ENCODE measurements at places on chromosomes 7 and 10. TPM values are rescaled to one million over a fixed set of nuclear protein-coding genes. Genes with fewer than 3 reads are reported as not detected.

DNA sequence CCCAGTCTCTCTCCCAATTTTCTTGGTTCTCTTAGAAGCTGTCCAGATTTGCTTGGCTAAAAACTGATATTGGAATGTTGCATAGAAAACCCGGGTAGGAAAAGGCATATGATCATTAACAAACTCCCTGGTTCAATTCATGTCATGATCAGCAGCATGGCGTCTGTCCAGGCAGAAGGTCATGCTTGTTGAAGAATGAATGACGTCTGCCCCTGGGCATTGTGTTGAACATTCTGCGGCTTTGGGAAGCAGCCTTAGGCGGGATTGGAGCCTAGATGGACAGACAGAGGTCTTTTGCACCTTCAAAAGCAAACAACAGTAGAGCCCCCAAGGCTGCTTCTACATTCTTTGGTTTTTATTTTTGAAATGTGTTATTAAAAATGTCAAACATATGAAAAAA is 7.7 kb upstream of the MINDY3 start:
- H3K4me1 ChIP-seq: no peaks in the 10 kb centered on the region
- H3K4me3 ChIP-seq: no peak overlapping the region
- no peaks in the 10 kb centered on the region for H3K36me3 ChIP-seq

DNA sequence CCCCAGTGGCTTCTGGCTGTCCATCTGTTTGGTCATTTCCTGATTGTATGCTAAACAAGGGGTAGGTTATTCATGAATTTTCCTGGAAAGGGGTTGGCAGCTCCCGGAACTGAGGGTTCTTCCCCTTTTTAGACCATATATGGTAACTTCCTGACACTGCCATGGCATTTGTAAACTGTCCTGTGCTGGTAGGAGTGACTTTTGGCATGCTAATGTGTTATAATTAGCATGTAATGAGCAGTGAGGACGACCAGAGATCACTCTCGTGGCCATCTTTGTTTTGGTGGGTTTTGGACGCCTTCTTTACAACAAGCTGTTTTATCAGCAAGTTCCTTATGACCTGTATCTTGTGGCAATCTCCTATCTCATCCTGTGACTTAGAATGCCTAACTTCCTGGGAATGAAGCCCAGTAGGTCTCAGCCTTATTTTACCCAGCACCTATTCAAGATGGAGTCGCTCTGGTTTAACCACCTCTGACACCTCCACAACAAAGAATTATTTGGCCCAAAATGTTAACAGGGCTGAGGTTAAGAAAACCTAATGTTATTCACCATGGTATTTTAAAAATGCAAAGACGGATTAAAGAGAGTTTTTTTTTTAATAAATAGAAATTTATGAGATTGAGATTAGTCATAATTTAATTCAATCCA is 2.4 kb upstream of the PTN start:
- no peaks in the 10 kb centered on the region for H3K27me3 ChIP-seq
- no peak overlapping the region for H3K27ac ChIP-seq
- no peak overlapping the region for H3K4me3 ChIP-seq
- H3K4me1 ChIP-seq: no peaks in the 10 kb centered on the region

GRCh38 chr10:124534231-124534798 is 72.7 kb downstream of the LHPP start:
- H3K27me3 ChIP-seq: no peaks in the 10 kb centered on the region
- H3K27ac ChIP-seq: no peak overlapping the region
- no peak for DNase-seq
- H3K4me1 ChIP-seq: peaks cover 10% of the 10 kb centered on the region

DNA sequence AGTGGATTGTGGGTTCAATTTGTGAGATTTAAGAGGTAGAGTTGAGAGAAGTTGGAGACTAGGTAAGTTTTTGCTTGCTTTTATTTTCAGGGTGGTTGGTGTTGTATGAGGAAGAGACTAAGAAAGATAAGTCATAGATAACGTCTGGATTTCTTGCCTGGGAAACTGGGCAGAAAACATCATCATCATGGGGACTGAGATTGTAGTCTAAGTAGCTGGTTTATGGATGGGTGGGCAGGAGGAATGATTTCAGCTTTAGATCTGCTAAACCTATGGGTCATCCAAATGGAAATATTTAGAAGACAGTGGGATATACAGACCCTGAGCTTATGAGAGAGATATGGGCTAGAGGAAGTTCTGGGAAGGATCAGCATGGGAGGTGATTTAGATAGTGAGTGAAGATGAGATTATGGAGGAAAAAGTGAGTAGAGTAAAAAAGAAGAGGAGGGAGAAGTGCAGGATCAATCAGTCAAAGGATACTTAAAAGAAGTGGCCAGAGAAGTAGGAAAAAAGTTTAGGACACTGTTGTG is 169.8 kb downstream of the WNT2 start:
- no peak for DNase-seq
- H3K27ac ChIP-seq: no peak overlapping the region
- no peaks in the 10 kb centered on the region for H3K27me3 ChIP-seq
- peaks cover 11% of the 10 kb centered on the region for H3K4me1 ChIP-seq
- H3K4me3 ChIP-seq: no peak overlapping the region

DNA sequence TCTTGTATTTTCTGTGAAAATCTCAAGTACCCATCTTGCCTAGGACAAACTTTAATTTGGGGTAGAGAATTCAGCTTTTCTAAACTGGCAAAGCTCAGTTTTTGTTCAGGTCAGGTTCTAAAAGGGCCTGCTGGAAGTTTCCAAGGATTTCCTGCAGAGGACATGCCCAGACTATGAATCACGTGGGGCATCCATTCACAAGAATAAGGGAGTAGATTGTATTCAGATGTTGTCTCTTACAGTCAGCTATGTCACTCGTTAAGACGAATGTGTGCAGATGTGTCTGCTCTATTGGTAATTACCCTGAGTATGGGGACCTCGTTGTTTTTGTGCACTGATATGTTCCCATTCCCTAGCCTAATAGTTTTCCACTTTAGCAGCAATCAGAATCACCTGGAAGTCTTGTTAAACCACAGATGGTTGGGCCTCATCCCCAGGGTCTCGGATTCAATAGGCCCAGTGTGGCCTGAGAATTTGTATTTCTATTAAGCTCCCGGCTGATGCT is 81.0 kb upstream of the ITPRID1 start:
- no peaks in the 10 kb centered on the region for H3K4me1 ChIP-seq
- no peak for DNase-seq
- H3K36me3 ChIP-seq: no peaks in the 10 kb centered on the region
- no peak overlapping the region for H3K4me3 ChIP-seq
- no peaks in the 10 kb centered on the region for H3K27me3 ChIP-seq

- no peak overlapping the region for H3K4me3 ChIP-seq
- H3K27ac ChIP-seq: no peak overlapping the region
- H3K4me1 ChIP-seq: no peaks in the 10 kb centered on the region
- H3K36me3 ChIP-seq: no peaks in the 10 kb centered on the region
- no peaks in the 10 kb centered on the region for H3K27me3 ChIP-seq
Measured at GRCh38 chr7:154860621-154861375, 142.1 kb downstream of the PAXIP1 start.

DNA sequence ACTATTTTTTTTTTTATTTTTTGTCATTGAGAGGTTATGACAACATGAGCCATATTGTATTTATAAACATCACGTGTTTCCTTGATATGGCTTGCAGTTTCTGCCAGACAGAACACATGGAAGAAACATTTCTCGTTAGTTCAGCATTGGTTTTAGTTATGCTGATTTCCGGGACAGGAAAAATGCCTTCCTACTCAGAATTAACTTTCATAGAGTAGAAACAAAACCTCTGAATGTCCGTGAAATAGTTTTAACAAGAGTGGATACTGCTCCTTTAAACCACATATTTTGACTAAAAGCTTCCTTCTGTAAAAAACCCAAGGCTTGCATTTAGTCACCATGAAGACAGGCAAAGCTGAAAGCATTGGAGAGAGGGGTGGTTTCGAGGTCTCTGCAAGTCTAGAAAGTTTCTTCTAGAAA is 240.4 kb downstream of the KIAA1217 start:
- DNase-seq: no peak
- H3K4me1 ChIP-seq: peaks cover 13% of the 10 kb centered on the region
- H3K27me3 ChIP-seq: no peaks in the 10 kb centered on the region

GRCh38 chr10:122504610-122504950 is 43.2 kb downstream of the HTRA1 start:
- no peaks in the 10 kb centered on the region for H3K27me3 ChIP-seq
- DNase-seq: no peak
- H3K4me1 ChIP-seq: peaks cover 24% of the 10 kb centered on the region
- no peaks in the 10 kb centered on the region for H3K36me3 ChIP-seq
- no peak overlapping the region for H3K4me3 ChIP-seq

- H3K4me1 ChIP-seq: peaks cover 21% of the 10 kb centered on the region
- H3K27me3 ChIP-seq: no peaks in the 10 kb centered on the region
- peaks cover 12% of the 10 kb centered on the region for H3K36me3 ChIP-seq
Measured at GRCh38 chr10:33215154-33215553, 119.3 kb downstream of the NRP1 start.

The PRSS37 gene
- not detected for total RNA-seq

The IFIT3 gene
- 6.1 TPM for total RNA-seq

The GIMAP4 gene
- 25.3 TPM for total RNA-seq

Measured in vagina (tissue), 2 donors.